Putamen (tissue), 1 donor: ENCODE measurements at places on chromosomes 12 and 14.

- DNase-seq, result no peak
These were observed 16.3 kb downstream of the ZBTB39 start for GRCh38 chr12:56989861-56990610.

- no peak for DNase-seq
These were observed 49.5 kb upstream of the FOXN3 start for GRCh38 chr14:89466484-89466883.

DNA sequence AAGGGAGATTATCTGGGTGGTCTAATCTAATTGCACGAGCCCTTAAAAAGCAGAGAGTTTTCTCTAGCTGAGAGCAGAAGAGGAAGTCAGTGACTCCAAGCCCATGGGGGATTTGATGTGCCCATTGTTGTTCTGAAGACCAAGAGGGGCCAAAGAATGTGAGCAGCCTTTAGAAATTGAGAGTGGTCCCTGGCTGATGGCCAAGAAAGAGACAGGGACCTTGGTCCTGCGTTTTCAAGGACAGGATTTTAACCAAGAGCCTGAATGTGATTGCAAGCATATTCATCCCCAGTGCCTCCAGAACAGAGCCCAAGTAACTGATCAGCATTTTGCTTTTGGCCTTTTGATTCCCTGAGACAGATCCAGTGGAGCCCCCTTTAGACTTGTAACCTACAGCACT lies 1353.9 kb downstream of the AACS start:
- no peak for DNase-seq

DNA sequence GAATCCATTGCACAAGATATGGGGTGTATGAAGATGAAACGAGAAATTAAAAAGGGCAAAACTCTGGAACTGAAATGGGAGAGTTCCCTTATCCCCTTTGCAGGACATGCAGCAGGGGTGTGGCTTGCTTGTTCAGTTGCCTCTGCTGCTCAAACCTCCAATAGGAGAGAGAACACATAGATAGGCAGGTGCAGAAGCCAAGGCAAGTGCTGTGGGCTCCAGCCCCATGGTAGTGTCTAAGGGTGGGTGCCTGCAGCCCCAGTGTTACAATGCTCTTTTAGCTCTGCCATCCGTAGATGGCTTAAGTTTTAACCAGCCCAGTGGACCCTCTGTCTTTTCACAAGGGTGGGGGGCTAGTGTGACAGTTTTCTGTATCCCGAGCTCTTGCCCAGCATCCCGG lies 69.7 kb downstream of the CMAS start:
- DNase-seq, result no peak

GRCh38 chr12:92065018-92065499 lies 80.6 kb downstream of the BTG1 start:
- DNase-seq, result peak; percentile 54

- no peak for DNase-seq
These were observed 6.8 kb upstream of the TRAF3 start for GRCh38 chr14:102770147-102771123.

DNA sequence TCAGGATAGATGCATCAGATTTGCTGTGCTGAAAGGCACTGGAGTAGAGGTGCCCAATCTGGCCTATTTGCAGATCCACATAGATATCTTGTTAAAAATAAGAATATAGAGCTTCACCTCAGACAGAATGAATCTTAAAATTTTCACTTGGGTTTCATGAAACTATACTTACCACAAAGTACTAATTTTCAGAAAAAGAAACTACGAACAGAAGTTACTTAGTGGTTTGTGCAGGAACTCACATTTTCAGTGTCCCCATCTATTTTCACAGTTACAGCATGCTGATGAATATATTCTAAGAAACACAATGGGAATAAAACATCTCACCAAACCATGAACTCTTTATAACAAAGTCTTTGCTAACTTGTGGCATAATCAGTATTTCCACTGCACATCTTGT lies 449.4 kb downstream of the RERGL start:
- no peak for DNase-seq

DNA sequence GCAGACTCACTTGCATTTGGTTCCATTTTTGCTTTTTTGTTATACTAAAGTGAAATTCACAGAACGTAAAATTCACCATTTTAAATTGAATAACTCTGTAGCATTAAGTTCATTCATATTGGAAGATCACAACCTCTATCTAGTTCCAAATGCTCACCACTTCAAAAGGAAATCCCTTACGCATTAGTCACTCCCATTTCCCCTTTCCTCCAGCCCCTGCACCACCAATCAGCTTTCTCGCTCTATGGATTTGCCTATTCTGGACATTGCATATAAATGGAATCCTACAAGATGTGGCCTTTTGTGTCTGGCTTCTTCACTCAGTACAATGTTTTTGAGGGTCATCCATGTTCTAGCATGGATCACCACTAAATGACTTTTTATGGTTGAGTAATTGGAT lies 294.5 kb downstream of the KSR2 start:
- no peak for DNase-seq

GRCh38 chr12:118727979-118728366 lies 253.4 kb upstream of the SRRM4 start:
- DNase-seq, result no peak

GRCh38 chr14:20460458-20461224 lies 593 bp downstream of the PIP4P1 start:
- DNase-seq, result no peak

GRCh38 chr12:120010661-120011230 lies 21.7 kb downstream of the BICDL1 start:
- DNase-seq, result no peak

DNA sequence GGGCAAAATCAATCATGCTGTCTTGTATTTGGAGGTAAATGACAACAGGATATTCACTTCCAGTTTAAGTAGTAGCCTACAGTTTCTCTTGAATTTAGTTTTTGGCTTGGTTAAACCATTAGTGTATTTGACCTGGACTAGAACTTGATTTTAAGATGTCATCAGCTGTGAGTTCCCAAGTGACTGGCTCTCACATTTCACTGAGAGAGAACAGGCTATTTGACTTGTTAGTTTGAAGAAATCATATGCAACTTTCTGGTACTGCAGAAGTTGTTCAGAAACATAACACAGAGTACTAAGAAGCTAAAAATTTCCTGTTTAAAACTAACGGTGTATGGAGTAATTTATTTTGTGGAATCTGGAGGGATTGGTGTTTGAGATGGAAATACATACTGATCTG lies 22.3 kb downstream of the MNAT1 start:
- no peak for DNase-seq

DNA sequence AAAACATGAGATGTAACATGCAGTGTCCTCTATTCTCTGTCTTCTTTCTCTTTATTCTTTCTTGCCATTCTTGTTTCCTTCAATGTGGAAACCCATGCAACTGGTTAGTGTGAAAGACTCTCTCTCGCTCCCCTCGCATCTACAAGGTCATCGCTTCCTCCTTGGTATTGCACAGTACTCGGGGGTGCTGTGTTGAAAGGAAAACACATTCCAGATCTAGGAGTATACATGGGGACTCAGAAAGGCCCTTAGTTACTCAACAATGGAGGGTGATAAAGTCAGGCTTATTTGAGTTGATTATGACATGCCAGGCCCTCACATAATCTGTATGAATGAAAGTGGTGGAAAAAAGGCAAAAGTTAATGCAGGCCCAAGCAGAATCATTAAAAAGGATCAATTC lies 75.5 kb upstream of the OVCH1 start:
- DNase-seq, result no peak

DNA sequence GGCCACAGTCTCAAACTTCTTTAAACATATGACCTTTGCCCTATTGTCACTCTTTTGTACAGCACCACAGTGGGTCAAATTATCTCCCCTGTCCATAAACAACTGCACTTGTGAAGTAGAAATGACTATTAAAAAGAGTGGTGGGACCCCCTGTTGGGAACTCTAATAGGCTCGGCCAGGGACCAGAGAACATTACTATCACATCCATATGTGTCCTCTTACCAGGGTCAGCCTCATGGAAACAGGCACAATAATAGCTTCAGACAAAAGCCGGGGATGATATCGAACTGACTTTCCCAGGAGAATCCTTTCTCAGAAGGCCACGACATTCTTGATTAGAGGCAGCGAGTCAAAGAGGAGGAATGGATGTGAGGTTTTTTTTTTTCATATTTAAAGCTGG lies 96.6 kb downstream of the NKX2-1 start:
- DNase-seq, result no peak

DNA sequence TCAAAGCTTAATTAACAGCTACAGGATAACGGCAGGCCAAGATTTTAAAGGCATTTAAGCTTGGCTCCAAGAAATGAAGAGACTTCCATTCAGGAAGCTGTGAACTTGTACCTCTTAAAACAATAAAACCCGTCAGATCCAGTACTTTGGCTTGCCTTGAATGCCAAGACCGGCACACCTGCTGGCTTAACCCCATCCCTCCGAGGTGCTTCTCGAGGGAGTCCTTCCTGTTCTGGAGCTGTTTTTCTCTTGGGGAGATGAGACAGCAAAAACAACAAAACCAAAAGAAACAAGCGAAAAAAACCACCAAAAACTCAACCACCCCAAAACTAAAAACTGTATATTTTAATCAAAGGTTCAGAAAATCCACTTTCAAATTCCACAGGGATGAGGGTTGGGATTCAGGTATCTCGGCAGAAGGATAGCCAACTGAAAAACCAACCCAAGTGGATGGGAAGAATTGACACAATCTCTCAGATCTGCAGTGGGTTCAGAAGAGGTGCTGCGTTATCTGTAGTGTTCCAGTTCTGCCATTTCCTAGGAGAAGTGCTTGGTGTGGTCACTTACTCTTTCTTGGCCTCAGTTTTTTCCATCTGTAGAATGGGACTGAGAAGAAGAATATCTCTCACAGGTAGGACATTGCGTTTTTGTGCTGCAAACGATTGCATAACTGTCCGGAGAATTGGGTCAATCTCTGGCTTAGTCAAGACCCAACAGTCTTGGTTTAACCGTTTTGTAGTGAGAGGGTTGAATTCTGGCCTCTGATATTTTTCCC lies 420.1 kb downstream of the VRK1 start:
- no peak for DNase-seq

DNA sequence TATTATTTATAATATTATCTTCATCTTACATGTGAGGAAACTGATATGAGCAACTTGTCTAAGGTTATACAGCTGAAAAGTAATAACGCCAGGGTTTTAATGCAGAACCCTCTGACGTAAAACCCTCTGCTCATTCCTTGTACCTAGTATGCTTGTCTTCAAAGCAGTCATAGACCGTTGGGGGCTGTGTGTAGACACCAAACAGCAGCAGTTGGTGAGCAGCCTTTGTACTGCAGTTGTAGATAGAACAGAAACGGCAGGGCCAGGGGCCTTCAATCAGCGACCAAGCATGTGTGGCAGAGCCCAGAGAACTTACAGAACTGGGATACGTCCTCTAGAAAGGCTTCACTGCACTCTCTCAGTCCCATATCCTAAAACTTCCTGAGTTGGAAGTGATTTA lies 28.1 kb downstream of the EVL start:
- no peak for DNase-seq
